NCI-H82 (cell line): ENCODE measurements at places on chromosomes 13 and 19.

GRCh38 chr13:104253063-104253680 lies 1187.0 kb upstream of the SLC10A2 start:
- no peak for DNase-seq

DNA sequence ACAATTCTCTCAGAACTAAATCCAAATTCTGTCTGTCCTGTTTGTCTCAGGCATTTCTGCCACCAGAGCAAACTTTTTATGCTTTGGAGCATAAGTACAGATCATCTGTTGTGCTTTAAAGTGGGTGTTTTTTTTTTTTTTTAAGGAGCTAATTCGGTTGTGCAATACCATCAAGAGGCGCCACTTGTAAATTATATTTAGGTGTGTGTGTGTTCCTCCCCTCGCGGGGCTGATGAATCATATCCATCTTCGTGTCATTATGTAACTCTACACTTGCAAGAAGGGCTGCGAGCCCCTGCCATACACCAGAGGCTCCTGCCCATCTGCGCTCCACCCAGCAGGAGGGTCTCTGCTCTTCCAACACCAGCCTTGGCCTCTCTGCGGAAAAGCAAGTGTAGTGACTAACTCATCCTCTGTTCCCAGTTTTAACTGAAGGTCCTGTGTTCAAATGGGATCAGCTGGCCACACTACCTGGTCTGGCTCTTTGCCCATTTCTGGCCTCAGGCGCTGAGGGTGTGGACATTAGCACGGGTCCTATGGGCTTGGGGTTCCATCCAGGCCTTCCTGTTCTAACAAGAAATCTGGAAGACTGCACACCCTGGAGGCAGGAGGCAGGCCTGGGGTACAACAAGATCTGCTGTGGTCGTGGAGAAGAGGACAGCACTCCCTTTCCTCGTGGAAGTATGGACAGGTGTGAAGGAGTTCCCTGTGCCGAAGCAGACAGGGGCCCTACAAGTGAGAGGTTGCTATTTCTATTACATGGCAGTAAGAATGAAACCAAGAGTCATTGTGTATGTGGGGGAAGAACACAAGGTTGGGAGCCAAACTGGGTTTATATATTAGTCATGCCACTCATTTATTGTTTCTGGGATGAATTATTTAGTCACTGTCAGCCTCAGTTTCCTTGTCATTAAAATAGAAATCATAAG lies 96.1 kb upstream of the MBNL2 start:
- DNase-seq = peak; percentile 71

DNA sequence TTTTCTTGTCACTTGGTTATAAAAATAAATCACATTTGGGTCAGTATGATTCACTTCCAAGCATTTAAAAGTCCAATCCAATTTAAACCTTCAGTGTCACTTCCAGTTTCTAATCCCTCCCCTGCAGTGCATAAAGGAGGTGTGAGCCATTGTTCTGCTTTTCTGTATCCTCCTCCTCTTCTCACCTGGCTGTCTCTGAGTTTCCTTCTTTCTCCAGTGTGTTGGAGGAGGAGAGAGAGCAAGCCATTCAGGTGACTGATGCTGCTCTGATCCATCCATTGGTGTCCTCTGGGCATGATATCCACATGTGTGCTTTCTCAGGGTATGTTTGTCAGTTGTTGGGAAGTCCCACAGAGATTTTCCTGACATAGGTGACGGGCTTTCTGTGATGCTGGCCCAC lies 1.2 kb downstream of the NUDT15 start:
- DNase-seq = peak; percentile 54

GRCh38 chr13:20814224-20814910 lies 40.6 kb upstream of the EEF1AKMT1 start:
- peak; percentile 100 for DNase-seq

- peak; percentile 22 for DNase-seq
These were observed 1.2 kb upstream of the KATNAL1 start for GRCh38 chr13:30308548-30308947.

DNA sequence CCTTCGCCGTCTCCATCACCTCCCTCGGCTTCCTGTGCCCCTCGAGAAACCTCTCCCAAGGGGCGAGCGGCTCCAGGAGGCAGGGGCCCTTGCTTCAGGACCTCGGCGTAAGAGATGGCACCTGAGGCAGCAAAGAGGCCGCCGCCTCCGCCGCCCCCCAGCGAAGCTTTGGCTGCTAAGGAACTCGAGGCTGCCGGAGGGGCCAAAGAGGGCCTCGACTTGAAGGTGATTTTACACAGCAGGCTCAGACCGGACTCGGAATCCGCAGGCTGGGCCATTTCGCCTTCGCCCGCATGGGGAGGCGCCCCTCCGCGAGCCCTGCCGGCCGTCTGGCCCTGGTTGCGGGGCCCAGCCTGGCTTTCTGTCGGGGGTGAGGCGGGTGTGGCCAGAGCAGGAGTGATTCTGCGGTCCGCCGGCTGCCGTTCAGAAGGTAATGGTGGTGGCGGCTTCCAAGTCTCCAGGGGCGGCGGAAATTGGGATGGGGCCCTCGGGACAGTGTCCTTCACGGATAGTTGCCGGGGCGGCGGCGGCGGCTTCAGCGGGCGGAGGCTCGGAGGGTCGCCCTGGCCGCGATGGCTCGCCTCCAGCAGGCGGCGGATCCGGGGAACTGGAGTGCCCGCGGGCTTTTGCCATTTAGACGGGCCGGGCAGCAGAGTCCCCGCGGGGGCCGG lies 1.4 kb downstream of the GGN start:
- no peak for DNase-seq

DNA sequence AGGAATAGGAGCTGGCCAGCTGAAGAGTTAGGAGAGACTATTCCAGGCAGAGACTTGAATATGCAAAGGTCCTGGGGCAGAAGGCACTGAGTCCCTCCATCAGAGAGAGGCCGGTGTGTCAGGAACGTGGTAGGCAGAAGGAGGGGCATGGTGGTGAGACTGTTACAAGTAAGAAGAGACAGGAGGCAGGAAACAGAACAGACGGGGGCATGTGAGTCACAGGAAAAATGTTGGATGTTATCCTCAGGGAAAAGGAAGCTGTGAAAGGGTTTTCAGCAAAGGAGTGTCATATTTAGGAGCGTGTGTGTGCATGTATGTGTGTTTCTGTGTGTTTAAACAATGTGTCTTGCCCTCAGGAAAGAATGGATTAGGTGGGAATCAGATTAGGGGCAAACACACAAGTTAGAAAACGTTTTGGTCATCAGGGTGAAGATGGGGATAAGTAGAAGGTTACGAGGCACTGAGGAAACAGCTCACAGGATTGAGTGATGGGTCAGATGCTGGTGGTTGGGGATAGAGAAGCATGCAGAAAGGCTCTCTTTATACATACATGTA lies 1.1 kb downstream of the EDDM13 start:
- DNase-seq = no peak

DNA sequence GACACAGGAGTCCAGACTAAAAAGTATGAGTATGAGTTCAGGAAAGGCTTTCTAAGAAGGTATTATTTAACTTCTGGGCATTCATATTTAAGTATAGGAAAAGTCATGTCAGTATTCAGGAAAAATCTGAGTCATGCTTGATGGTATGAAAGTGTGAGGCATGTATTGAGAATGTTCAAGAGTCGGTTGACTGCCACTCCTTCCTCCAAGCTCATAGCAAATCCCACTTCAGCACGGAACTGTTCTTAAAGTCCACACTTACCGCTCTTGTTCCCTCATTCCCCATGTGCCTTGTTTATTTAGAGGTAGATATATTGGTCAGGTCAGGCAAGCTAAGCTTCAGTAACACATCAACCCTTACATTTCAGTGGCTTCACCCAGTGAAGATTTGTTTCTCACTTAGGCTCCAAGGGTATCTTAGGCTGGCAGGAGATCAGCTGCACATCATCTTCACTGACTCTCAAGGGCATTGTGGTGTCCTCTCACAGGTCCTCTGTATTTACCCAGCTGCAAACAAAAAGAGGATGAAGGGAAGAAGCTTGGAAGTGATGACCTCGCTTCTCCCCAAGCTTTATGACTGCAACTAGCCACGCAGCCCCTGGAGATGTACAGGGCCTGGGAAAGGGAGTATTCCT lies 1189.2 kb downstream of the EFNB2 start:
- no peak for DNase-seq
